Left forelimb (tissue), 1 donor: ENCODE measurements at places on chromosomes 2 and 18.

GRCh38 chr18:59021500-59021899 lies 118.2 kb upstream of the SEC11C start:
- DNase-seq: no peak

DNA sequence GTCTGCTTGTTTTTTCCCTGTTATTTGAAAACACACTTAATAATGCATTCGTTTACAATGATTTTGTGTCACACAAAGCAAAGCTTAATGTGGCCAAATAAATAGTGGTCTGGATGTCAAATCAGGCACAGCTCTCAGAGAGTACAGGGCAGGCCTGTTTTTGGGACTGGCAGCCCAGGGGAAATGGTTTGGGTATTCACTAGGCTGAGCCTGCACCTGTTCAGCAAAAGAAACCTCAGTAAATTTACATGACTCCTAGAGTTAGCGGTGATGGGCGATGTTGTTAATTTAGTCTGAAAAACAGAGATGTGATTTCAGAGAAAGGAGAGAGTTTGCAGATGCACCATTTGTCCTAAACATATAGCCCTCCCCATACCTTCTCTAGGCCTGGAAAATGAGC lies 197.1 kb downstream of the ALK start:
- no peak for DNase-seq

- DNase-seq: no peak
Observed at GRCh38 chr2:159146996-159147666, 139.4 kb downstream of the WDSUB1 start.

GRCh38 chr2:153047220-153047619 lies 328.8 kb downstream of the ARL6IP6 start:
- DNase-seq: no peak

DNA sequence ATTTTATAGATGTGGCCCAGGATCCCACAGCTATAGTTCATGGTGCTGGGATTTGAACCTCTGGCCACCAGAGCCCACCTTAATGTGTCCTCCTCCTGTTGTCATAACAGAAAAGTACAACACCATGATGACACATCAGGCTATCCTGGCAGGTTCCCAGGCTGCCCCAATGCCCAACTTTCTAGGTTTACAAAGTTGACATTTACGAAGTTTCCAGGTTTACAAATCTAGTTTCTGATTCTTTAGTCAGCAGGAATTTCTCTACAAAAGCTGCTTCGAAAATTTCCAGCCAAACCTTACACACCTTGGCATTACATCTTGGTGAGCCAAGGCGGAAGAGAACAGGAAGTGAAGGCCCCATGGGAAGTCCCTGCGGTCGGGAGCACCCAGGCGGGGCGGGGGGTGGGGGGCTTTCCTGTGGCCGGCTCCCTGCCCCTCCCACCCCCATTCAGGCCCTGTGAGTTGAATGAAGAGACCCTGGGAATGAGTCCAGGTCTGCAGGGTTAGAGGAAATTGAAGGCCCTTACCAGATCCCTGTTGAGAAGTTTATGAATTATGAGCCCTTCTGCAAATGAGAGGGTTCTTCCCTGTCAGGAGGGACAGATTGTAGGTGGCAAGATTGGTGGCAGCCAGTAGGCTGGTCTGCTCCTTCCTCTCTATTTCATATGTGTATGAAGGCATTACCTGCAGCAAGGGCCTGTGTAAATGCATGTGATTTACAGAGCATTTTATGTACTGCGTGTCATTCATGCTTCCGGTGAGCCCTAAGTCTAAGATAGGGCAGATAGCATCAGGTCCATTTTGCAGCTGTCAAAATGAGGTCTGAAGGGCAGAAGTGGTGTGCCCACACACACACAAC lies 11.1 kb upstream of the IL1RN start:
- no peak for DNase-seq

- DNase-seq: no peak
Observed at GRCh38 chr2:64260093-64260803, 116.0 kb upstream of the PELI1 start.

DNA sequence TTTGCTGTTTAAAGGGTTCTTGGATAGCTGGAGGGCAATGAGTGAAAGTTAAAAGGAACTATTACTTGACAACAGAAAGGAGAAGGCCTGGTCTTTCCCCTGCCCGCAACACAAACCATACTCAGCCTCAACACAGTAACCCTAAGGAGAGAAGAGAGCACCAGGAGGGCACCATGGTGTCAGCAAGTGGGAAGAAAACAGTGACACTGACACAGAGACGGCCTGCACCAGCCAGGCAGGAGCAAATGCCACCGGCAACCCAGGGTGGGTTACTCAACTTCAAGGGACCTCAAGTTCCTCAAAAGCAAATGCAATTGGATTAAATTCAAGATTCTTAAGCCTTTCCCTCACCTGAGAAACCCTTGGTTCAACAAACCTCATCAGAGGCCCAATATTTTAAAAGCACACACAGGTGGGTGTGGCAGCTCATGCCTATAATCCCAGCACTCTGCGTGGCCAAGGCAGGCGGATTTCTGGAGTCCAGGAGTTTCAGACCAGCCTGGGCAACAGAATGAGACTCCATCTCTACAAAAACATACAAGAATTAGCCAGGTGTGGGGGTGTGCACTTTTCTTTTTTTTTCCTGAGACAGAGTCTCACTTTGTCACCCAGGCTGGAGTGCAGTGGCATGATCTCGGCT lies 52.3 kb downstream of the TFCP2L1 start:
- DNase-seq: no peak

DNA sequence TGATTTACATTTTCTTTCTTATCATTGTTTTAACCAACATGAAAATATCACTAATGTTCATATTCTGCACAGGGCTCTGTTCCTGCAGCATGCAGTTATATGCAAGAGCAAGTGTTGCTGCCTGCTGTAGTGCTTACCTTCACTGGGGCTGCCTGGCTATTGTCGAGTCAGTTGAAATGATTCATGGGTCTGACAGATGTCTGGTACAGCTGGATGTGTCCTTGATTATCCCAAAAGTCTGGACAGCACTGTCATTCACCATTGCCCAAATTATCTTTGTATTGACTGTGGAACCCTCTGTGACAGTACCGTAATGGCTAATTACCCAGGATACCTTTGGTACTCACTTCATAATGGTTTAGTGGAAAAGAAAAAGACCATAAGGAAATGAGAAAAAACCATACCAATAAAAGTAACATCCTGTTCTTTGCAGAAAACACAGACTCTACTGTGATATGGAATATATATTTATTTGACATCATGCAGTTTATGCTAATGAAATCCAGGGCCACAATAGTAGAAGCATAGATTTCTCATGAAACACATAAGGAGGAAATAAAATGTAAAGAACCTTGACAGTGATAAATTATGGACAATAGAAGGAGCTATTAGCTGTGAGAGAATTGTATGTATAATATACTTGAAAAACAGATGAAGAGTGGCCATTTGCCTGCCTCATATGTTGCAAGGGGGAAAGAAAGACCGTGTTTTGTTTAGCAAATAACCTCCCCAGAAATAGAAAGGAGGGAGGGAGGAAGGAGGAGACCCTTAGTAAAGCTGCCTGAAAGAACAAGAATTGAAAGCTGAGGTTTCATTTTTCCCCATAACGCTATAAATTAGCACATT lies 249.8 kb upstream of the ATP5MC3 start:
- no peak for DNase-seq

DNA sequence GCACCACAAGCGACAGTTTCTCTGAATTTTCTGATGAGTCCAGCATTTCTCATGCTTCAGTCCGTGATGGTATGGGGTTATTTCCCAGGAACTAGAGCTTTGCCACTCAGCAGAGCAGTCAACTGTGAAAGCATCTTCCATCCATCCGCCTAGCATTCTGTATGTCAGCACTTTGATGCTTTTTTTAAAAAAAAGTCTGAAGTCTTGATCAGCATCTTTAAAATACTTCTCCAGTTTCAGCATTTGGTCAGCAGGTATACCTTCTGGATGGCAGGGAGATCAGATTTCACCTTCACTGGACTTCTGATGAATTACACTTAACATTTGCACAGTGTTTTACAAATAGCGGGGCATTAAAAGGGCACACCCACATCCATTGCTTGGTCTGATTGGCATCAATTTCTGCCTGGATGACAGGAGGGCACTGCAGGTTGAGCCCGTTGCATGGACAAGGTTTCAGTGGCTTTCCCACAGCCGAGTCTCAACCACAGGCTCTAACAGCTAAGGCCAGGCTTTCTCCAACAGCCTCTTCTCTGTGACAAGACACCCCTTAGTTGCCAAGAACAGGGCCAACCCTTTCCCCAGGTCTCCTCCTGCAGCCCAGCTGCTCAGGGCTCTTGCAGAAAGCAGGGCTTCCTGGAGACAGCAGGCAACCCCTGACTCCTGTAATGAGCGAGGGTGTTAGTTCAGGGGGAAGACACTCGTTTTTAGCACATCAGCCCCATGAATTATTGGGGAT lies 54.0 kb downstream of the EMILIN2 start:
- DNase-seq: no peak
